Foreskin keratinocyte (primary cell): ENCODE measurements at places on chromosomes 1 and 21. TPM values are rescaled to one million over a fixed set of nuclear protein-coding genes. Genes with fewer than 3 reads are reported as not detected.

Gene OR2G6
- total RNA-seq = not detected in 2 replicates

Gene TMEM52
- total RNA-seq = 0.82 and 1.8 TPM in 2 replicates

Gene DDX20
- 17.2 and 19.0 TPM in 2 replicates for total RNA-seq

Gene PAFAH2
- 9.1 and 9.6 TPM in 2 replicates for total RNA-seq

Gene KLHDC9
- 1.3 and 2.0 TPM in 2 replicates for total RNA-seq

Gene RUNX1
- total RNA-seq = 28.4 and 29.8 TPM in 2 replicates

Gene CACHD1
- total RNA-seq = 3.9 and 4.0 TPM in 2 replicates
